ENCODE measurements at places on chromosomes 12 and 14.

DNA sequence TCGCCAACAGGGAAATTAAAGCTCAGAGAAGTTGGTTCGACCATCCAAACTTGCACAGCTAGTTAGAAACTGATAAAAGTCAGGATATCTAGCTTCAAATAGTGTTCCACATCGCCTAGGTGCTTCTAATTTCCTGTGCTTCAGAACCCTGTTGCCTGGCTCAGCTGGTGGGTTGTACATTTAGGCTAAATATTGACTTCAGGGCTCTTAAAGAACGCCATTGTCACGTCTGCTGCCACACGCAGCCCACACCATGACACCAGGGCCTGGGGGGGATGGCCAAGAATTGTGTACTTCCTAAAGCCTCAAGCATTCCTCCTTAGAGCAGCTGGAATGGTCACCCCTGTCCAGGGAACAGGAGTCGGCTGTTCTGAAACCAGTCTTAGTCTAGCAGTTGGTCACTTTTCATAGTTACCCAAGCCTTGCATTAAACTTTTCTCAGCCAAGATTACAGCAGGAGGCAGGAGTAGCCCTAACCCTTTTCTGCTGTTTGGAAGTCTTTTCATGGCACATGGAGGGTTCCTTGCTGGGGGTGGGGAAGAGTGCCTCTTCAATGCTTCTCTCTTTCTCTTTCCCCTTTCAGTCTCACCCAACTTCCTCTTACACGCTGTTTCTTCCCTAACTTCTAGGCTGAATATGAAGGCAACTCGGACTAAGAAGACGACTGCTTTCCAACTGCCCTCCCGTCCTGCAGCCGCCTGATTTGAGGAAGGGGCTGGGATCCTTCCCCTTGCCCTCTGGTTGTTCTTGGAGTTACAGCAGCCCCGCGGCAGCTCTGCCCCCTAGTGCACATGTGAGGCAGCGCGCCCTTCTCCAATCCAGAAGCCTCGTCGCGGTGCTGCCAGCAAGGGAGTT, 17.1 kb downstream of the FOS start:
- peak; percentile 70 for DNase-seq

DNA sequence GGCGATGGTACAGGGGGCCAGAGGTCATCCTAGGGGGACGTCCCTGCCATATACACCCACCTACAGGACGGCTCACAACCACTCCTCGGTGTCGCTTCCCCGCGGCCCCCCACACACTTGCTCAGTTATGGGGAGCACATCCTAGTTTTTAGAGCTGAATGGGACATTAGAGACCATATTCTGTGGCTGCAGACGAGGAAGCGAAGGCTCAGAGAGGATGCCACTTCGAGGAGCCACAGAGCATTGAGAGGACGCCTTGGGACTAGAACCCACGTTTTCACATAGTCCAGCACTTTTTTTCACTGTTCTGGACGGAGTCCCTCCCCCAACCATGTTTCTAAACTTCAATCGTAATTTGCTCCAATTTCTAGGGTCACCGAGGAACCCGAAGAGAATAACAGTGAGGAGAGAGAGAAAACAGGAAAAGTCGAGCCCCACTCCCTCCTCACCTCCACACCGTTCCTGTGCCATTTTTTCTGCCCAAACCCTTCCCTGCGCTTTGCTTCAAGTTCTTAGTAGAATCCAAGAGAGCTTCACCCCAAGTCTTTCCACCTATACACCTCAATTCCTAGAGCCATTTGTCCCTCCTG, 641 bp upstream of the ASCL1 start:
- DNase-seq = no peak

DNA sequence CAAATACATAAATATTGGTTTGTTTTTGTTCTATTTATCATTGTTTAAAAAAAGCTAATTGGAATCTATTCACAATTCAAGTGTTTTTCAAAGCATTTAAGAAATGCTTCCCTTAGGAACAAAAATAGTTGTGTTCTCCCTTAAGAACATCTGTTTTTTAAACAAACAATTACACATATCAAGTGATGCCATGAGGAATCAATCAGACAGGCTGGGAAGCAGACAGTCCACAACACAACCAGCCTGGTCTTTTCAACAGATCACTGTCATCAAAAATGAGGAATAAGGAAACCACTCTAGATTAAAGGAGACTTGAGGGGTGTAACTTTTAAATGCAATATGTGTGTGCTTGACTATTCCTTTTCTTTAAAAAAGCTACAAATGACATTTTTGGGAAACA, 25.5 kb downstream of the GALC start:
- no peak for DNase-seq

GRCh38 chr12:22083167-22083566, 37.1 kb downstream of the CMAS start:
- no peak for DNase-seq

Data from NCI-H2171 (cell line).